Parietal lobe (tissue), 2 donors: ENCODE measurements at places on chromosomes 1 and 21. TPM values are rescaled to one million over a fixed set of nuclear protein-coding genes. Genes with fewer than 3 reads are reported as not detected.

Gene REG4
- not detected for total RNA-seq

Gene SPRR3
- total RNA-seq = not detected

Gene PCP4
- 2.5 TPM for total RNA-seq

Gene SERTAD4
- 5.6 TPM for total RNA-seq

Gene ANKRD65
- total RNA-seq = 1.6 TPM

Gene SPOCD1
- total RNA-seq = 0.31 TPM

Gene IL12RB2
- 5.6 TPM for total RNA-seq
